ENCODE measurements at places on chromosomes 7 and 10. TPM values are rescaled to one million over a fixed set of nuclear protein-coding genes. Genes with fewer than 3 reads are reported as not detected.

SUN3 gene
- not detected for total RNA-seq

OR2A1 gene
- total RNA-seq: not detected

CDHR1 gene
- not detected for total RNA-seq

PPRC1 gene
- 18.5 TPM for total RNA-seq

TUBAL3 gene
- total RNA-seq: not detected

ADIRF gene
- not detected for total RNA-seq

GFRA1 gene
- total RNA-seq: under 0.01 TPM

SPDYE1 gene
- total RNA-seq: not detected

TFPI2 gene
- total RNA-seq: 0.79 TPM

SLC16A12 gene
- total RNA-seq: 1.5 TPM

AOAH gene
- total RNA-seq: 0.22 TPM

CACUL1 gene
- 53.9 TPM for total RNA-seq

ZNF239 gene
- total RNA-seq: 4.4 TPM

NPY4R2 gene
- 0.39 TPM for total RNA-seq

UCN3 gene
- total RNA-seq: not detected

GIMAP7 gene
- total RNA-seq: not detected

AQP1 gene
- 0.39 TPM for total RNA-seq

TMEM178B gene
- total RNA-seq: under 0.01 TPM

NKX2-3 gene
- not detected for total RNA-seq

ZKSCAN5 gene
- 12.1 TPM for total RNA-seq

CYP3A5 gene
- under 0.01 TPM for total RNA-seq

CHST3 gene
- total RNA-seq: 16.1 TPM

TIMM23 gene
- total RNA-seq: 34.5 TPM

CLDN4 gene
- 216 TPM for total RNA-seq

SH2D4B gene
- 0.22 TPM for total RNA-seq

ITIH5 gene
- total RNA-seq: 4.2 TPM

GSAP gene
- total RNA-seq: under 0.01 TPM

GPR26 gene
- not detected for total RNA-seq

All from placental epithelial cell (primary cell).